Kidney (tissue), 22 donors: ENCODE measurements at places on chromosomes 3 and 15.

GRCh38 chr3:112304611-112305010, 10.6 kb upstream of the SLC9C1 start:
- H3K36me3 ChIP-seq, result no peaks in the 10 kb centered on the region
- no peak for DNase-seq
- H3K4me3 ChIP-seq, result no peak overlapping the region

DNA sequence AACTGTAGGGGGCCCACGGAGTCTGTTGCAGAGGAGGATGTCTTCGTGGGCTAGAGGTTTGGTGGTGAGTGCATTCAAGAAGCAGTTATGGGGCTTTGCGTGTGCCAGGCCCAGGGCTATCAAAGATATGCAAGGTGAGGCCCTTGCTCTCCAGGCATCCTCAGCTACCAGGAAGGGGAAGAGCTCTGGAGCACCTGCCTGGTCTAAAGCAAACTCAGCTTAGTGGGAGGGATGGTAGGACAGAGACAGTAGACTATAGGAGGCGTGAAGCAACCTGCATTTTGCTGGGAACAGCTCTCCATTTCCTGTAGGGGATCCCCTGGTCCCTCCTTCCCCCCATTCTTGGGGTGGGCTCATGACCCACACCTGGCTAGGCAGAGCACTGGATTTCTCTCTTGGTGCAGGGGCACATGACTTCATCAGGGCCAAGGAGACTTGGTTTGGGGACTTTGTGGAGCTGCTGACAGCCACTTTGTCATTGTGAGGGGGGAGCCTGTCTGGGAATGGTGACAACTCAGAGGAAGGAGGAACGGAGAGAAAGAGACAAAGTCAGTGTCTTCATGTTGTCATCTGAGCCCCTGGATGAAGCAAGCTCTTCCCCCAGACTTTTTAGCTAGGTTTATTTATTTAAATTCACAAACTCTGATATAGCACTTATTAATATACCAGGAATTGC, 8.6 kb upstream of the EEFSEC start:
- H3K36me3 ChIP-seq, result peaks cover 6% of the 10 kb centered on the region
- H3K4me1 ChIP-seq, result no peaks in the 10 kb centered on the region
- H3K27me3 ChIP-seq, result no peaks in the 10 kb centered on the region
- DNase-seq, result no peak
- no peak overlapping the region for H3K27ac ChIP-seq

DNA sequence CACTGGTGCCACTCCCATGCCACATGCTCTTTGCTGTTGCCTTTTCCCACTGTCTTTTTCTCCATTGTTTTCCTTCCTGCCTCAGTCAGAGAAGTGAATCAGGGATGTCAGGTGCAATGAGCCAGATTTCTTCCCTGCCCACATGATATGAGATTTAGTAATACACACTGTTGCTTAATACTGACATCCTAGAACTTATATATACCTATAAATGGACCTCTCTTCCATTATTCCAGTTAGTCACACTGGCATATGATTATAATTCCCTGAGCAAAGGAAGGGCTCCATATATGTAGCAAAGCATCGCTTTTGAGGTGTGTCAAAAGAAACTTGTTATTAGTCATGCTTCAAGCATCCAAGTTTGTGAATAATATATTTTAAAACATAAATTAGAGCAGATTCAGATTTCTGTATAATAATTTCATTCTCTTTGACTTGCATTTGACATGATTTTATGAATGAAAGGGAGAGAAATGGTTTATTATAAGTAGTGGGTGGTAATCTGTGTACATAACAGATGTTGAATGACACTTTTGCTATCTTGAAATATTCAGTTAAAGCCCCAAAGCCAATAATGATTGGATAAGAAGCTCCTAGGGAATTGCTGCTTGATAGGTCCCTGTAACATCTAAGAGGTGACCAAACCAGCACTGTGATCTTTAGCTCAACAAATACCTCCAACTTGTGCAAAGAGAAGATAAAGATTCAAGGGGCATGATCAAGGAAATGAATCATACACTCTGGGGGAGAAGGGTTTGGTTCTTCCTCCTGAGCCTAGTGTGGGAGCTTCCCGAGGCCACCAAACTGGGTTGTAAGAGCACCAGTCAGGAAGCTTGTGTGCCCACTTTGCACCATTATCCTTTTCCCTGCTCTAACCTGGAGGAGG, 48.6 kb downstream of the CHST2 start:
- no peak for DNase-seq
- H3K4me3 ChIP-seq, result no peak overlapping the region
- peaks cover 11% of the 10 kb centered on the region for H3K4me1 ChIP-seq
- no peaks in the 10 kb centered on the region for H3K36me3 ChIP-seq

DNA sequence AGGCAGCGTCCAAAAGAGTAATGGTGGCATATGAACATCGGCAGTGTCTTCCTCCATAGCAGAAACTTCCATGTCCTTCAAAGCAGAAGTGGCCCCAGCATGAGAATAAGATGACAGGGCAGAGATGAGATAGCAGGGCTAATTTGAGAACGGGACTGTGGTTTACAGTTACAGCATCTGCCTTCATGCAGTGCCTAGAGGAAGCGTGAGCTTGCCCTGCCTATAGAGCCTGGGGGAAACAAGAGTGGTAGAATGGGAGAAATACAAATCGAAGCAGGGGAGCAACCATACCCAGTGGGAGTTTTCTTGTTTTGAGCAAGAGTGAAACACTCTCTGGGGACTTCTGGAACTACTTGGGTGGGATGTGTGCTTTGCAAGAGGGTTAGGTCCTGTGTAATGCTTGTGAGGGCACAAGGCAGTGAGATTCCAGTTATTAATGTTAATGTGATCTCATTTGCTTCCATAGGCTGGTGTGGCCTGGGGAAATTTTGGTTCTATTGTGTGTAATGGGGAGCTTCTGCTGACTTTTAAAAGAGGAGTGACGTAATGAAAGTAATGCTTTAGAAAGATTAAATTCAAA, 616.9 kb downstream of the ZIC1 start:
- H3K27me3 ChIP-seq, result no peaks in the 10 kb centered on the region
- no peak overlapping the region for H3K4me3 ChIP-seq
- no peak overlapping the region for H3K27ac ChIP-seq
- H3K36me3 ChIP-seq, result no peaks in the 10 kb centered on the region

GRCh38 chr15:33831646-33832045, 136.7 kb upstream of the CHRM5 start:
- H3K27ac ChIP-seq, result no peak overlapping the region
- no peak for DNase-seq
- H3K4me3 ChIP-seq, result no peak overlapping the region
- no peaks in the 10 kb centered on the region for H3K27me3 ChIP-seq
- H3K4me1 ChIP-seq, result no peaks in the 10 kb centered on the region
- H3K36me3 ChIP-seq, result no peaks in the 10 kb centered on the region

GRCh38 chr3:21785765-21786437, 34.9 kb upstream of the ZNF385D start:
- no peak overlapping the region for H3K27ac ChIP-seq
- H3K4me3 ChIP-seq, result no peak overlapping the region
- no peak for DNase-seq
- H3K36me3 ChIP-seq, result no peaks in the 10 kb centered on the region
- H3K4me1 ChIP-seq, result no peaks in the 10 kb centered on the region

- H3K4me1 ChIP-seq, result no peaks in the 10 kb centered on the region
- DNase-seq, result no peak
- no peaks in the 10 kb centered on the region for H3K27me3 ChIP-seq
- H3K4me3 ChIP-seq, result no peak overlapping the region
- H3K36me3 ChIP-seq, result no peaks in the 10 kb centered on the region
Observed at GRCh38 chr15:78959360-78959759, 14.5 kb upstream of the CTSH start.

GRCh38 chr3:41173926-41174885, 25.1 kb upstream of the CTNNB1 start:
- no peaks in the 10 kb centered on the region for H3K4me1 ChIP-seq
- no peaks in the 10 kb centered on the region for H3K27me3 ChIP-seq
- no peak for DNase-seq
- H3K36me3 ChIP-seq, result no peaks in the 10 kb centered on the region
- no peak overlapping the region for H3K27ac ChIP-seq
